ENCODE measurements at places on chromosomes 11 and 22. TPM values are rescaled to one million over a fixed set of nuclear protein-coding genes. Genes with fewer than 3 reads are reported as not detected.
A peak's percentile ranks its signal among the peaks of the same experiment; 100 is the strongest.

DNA sequence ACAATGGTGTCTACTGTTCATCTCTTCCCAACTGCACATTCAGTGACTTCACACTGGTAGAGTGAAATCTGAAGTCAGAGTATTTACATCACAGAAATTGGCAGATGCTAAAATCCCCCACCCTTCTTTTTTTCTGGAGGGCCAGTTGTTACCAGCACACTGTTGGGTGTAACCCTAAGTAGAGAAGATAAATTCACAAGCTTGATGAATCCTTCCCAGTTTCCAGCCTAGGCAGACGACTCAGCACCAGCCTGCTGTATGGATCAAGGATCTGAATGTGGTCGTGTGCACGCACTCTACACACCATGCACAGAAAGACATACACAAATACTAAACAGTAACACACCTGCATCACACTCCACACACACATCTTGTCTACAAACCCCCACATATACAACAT is 46.0 kb downstream of the ARRB1 start:
- H3K4me3 ChIP-seq = no peak overlapping the region
- H3K4me1 ChIP-seq = peaks cover 5% of the 10 kb centered on the region
- H3K36me3 ChIP-seq = no peaks in the 10 kb centered on the region
- peak overlapping the region; percentile 64 for H3K27ac ChIP-seq
- no peak for DNase-seq

DNA sequence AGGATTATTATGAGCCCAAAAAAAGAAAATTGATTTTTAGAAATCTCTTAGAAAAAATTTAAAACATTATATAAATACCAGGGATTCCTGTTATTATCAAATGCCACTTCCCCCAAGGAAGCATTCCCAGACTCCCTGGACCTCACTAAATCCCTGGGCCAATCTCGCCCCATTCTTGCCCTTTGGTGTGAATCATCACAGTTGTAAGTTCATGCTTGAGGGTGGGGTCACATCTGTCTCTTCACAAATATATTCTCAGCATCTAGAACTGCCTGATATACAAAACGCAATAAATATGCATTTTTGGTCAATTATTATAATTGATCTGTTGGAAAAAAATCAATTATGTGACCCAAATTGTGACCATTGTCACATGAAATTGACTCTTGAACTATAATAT is 8.3 kb upstream of the OR4D6 start:
- no peaks in the 10 kb centered on the region for H3K4me1 ChIP-seq
- no peaks in the 10 kb centered on the region for H3K27me3 ChIP-seq
- no peak for DNase-seq

GRCh38 chr11:120890609-120891320 is 133.1 kb upstream of the TBCEL start:
- DNase-seq = no peak
- H3K27ac ChIP-seq = no peak overlapping the region
- no peaks in the 10 kb centered on the region for H3K36me3 ChIP-seq
- H3K4me1 ChIP-seq = no peaks in the 10 kb centered on the region

- no peaks in the 10 kb centered on the region for H3K27me3 ChIP-seq
- no peak overlapping the region for H3K4me3 ChIP-seq
- no peak for DNase-seq
- H3K36me3 ChIP-seq = no peaks in the 10 kb centered on the region
Observed at GRCh38 chr11:23423104-23423503, 562.8 kb upstream of the CCDC179 start.

DNA sequence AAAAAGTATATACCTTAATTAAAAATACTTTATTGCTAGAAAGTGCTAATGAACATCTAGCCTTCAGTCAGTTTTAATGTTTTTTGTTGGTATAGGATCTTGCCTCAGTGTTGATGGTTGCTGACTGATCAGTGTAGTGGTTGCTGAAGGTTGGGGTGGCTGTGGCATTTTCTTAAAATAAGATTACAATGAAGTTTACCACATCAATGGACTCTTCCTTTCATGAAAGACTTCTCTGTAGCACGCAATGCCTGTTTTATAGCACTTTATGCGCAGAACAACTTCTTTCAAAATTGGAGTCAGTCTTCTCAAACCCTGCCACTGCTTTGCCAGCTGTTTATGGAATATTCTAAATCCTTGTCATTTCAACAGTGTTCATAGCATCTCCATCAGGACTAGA is 50.6 kb downstream of the LDLRAD3 start:
- peaks cover 3% of the 10 kb centered on the region for H3K4me1 ChIP-seq
- no peak overlapping the region for H3K4me3 ChIP-seq
- DNase-seq = no peak
- H3K27me3 ChIP-seq = no peaks in the 10 kb centered on the region
- H3K27ac ChIP-seq = no peak overlapping the region

- no peak for DNase-seq
- H3K4me3 ChIP-seq = no peak overlapping the region
- no peaks in the 10 kb centered on the region for H3K36me3 ChIP-seq
Observed at GRCh38 chr11:126465573-126466188, 110.2 kb downstream of the ST3GAL4 start.

- H3K4me3 ChIP-seq = no peak overlapping the region
- no peak overlapping the region for H3K27ac ChIP-seq
- no peaks in the 10 kb centered on the region for H3K4me1 ChIP-seq
- H3K36me3 ChIP-seq = peaks cover 40% of the 10 kb centered on the region
- H3K27me3 ChIP-seq = no peaks in the 10 kb centered on the region
Observed at GRCh38 chr11:44939673-44940395, 10.8 kb downstream of the TP53I11 start.

DNA sequence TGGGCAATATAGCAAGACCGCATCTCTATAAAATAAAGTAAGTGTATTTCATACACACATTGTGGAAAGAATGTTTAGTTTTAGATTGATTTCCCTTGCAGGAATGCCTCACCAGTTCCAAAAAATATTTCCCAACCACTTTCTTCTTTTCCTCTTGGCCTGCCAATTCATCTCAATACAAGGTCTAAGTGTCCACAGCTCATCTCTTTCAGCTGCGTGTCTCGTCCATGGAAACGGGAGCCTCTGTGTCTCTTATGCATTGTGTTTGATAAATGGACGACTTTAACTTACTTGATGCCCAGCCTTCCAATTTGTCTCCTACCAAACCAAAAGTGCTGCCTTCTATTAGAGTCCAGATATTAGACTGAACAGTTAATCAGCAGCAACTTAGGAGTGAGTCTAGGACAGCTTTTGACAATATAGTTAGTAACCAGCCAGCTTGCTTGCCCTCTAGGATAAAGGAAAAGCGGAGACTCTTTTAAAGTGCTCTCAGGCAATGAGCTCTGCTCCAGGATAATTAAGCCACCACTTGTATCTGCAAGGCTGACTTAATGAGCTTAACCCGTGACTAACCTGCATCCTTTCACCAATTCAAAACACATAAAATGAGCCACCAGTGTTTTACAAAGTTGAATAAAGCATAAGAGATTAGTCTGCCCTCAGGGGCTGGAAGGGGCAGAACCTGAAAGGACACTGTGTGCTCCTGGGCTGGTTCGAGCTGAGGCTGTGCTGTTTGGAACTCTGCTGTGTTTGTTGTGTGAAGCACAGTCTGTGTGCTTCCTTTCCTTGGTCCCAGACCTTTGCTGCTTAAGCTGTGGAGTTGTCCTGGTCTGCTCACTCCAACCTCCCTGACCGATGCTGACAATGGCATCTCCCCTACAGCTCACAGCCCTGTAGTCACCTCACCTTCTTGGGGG is 27.5 kb downstream of the FBXO7 start:
- H3K4me3 ChIP-seq = no peak overlapping the region
- DNase-seq = no peak
- H3K27ac ChIP-seq = no peak overlapping the region
- H3K4me1 ChIP-seq = no peaks in the 10 kb centered on the region
- H3K36me3 ChIP-seq = peaks cover 31% of the 10 kb centered on the region
- H3K27me3 ChIP-seq = no peaks in the 10 kb centered on the region

GRCh38 chr11:1401656-1402221 is 12.0 kb downstream of the BRSK2 start:
- no peaks in the 10 kb centered on the region for H3K36me3 ChIP-seq
- H3K27ac ChIP-seq = no peak overlapping the region
- peak; percentile 64 for DNase-seq
- no peaks in the 10 kb centered on the region for H3K4me1 ChIP-seq
- H3K27me3 ChIP-seq = no peaks in the 10 kb centered on the region

DNA sequence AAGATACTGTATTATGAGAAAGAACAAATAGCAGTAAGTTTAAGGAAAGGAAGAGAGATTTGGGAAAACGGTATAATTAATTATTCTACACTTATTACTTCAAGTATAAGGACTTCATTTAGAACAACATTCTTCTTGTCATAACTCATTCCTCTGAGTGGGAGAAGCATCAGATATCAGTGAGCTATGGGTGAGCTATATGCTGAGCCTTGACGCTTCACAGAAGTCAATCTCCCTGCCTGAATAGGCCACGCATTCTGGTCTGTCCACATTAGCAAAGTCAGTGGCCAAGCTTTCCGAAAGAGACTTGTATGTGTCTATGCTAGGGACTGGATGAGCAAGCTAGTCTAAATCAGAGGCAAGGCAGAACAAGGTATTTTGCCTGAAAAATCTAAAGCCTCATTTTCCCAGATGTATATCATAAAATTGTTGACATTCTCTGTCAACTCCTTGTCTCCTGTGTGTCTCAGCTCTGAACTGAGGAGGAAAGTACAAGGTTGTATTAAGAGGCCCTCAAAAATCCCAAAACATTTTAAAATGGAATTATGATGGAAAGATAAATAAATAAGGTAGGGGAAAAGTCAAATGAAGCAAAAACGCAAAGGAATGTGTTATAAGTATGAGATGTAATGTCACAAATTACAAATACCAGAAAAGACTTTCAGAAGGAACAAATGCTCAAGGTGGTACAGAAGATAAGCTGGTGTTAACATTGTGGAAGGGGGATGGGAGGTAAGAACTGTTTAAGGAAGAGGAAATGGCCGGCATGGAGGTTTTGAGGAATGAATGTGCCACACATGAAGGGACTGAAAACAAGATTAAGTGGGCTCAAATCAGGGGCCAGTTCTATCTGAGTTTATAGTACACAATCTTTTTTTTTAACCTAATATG is 1.4 kb downstream of the OR52N2 start:
- DNase-seq = no peak
- H3K27ac ChIP-seq = no peak overlapping the region
- no peaks in the 10 kb centered on the region for H3K36me3 ChIP-seq
- no peaks in the 10 kb centered on the region for H3K4me1 ChIP-seq

DNA sequence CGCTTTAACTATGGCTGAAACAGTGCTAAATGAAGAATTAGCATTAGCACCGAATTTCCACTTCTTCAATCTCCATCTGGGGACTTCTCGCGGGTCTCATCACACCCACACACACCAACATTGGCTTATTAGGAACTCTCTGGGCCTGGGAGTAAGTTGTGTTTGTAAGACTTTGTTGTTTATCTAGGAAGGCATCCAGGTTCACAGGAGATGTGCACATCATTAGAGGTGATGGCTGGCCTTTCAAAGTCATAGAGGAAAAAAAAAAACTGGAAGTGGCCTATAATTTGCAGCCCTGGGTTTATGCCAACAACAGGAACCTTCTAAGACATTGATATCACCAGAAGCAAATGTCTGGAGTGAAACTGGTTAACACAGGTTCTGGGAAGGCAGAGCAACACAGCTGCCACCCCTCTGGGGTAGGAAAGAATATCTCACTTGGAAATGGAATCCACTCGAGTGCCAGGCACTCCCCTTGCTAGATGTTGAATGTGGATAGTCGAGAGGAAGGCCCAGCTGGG is 84.5 kb downstream of the TRAF6 start:
- H3K27ac ChIP-seq = no peak overlapping the region
- no peaks in the 10 kb centered on the region for H3K27me3 ChIP-seq
- H3K4me3 ChIP-seq = no peak overlapping the region

DNA sequence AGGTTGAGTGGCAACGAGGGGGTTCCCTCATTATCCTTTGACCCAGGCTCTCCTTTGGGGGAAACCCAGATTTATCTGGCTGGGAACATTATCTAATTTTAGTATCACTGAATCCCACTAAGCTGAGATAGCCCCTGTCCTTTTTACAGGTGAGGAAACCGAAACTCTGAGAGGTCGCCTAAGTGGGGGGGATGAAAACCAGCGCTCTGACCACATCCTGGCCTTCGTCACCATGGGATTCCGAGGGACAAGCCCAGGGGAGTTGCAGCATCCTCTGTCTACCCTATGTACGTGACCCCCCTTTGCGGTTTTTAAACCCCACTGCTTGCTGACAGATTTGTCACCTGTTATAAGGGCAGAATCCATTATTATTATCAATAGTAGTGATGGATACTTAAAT is 61.0 kb downstream of the ISX start:
- no peaks in the 10 kb centered on the region for H3K36me3 ChIP-seq
- no peaks in the 10 kb centered on the region for H3K4me1 ChIP-seq
- no peak for DNase-seq
- no peak overlapping the region for H3K4me3 ChIP-seq

DNA sequence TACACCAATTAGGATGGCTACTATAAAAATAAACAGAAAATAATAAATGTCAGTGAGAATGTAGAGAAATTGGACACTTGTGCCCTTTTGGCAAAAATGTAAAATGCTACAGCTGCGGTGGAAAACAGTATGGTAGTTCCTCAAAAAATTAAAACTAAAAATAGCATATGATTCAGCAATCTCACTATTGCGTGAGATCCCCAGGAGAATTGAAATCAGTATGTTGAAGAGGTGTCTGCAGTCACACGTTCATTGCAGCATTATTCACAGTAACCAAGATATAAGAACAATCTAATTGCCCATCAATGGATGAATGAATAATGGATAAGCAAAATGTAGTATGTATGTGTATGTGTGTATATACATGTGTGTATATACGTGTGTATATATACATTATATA is 6.8 kb downstream of the OR52N2 start:
- no peak for DNase-seq
- no peaks in the 10 kb centered on the region for H3K27me3 ChIP-seq
- H3K36me3 ChIP-seq = no peaks in the 10 kb centered on the region
- H3K27ac ChIP-seq = no peak overlapping the region

DNA sequence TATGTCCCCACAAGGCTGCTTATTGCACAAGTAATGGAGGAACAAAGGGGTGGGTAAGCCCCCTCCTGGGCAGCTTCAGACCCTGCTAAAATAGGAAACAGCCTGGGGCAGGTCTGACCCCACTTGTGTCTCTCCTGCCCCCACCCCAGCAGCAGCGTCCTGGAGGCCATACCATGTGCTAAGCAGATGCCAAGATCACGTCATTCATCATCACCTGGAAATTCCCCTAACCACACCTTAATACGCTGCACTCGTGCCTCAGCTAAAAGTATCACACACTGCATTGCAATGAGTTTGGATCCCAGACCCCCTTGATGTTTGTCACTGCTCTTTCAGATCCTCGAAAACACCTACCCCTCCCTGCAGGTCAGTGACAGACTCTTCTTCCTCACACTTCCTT is 27.8 kb upstream of the GGTLC2 start:
- no peaks in the 10 kb centered on the region for H3K27me3 ChIP-seq
- H3K36me3 ChIP-seq = no peaks in the 10 kb centered on the region
- H3K4me3 ChIP-seq = no peak overlapping the region
- no peak overlapping the region for H3K27ac ChIP-seq
- no peak for DNase-seq

- no peak overlapping the region for H3K27ac ChIP-seq
- H3K27me3 ChIP-seq = no peaks in the 10 kb centered on the region
- no peak for DNase-seq
- H3K4me1 ChIP-seq = no peaks in the 10 kb centered on the region
- no peak overlapping the region for H3K4me3 ChIP-seq
Observed at GRCh38 chr11:86706338-86707131, 34.1 kb upstream of the ME3 start.

- H3K4me3 ChIP-seq = no peak overlapping the region
- H3K27me3 ChIP-seq = no peaks in the 10 kb centered on the region
- no peak overlapping the region for H3K27ac ChIP-seq
- H3K4me1 ChIP-seq = no peaks in the 10 kb centered on the region
Observed at GRCh38 chr22:32248276-32248675, 6.9 kb downstream of the SLC5A4 start.

The KLHDC7B gene
- not detected for polyA plus RNA-seq

The THOC5 gene
- polyA plus RNA-seq = 32.7 TPM

The CPT1B gene
- 11.5 TPM for polyA plus RNA-seq

The PATE4 gene
- 0.24 TPM for polyA plus RNA-seq

The KCNJ1 gene
- polyA plus RNA-seq = 0.28 TPM

The DUSP8 gene
- polyA plus RNA-seq = 0.80 TPM

Data from left lung (tissue), 14 donors.